Activated CD4-positive, alpha-beta T cell treated with anti-CD3 and anti-CD28 coated beads, Interleukin-2, amount 50 U/mL, for 16 hours (primary cell): ENCODE measurements at places on chromosomes 16 and 17.

GRCh38 chr17:27233059-27233458 lies 60.9 kb upstream of the WSB1 start:
- DNase-seq: no peak

GRCh38 chr17:70110443-70110880 lies 35.4 kb downstream of the KCNJ16 start:
- DNase-seq: no peak

DNA sequence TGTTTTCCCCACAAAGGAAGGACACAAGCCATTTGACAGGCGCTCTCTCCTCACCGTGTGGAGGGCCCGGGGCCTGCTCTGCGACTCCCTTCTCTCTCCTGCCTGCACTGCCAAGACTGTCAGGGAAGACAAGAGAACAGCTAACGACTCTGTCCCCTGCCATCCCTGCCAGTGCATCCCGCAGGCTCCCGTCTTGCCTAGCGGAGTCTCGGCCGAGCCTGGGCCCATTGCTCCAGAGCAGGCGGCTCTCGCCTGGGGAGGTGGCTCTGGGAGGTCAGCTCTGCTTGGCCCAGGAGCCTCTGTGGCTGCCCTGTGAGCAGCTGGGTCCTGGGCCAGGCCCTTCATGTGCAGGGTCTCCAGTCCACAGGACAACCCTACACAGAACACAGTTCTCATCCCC lies 53.0 kb downstream of the WNT3 start:
- DNase-seq: no peak

- no peak for DNase-seq
These were observed 168.6 kb upstream of the IRX3 start for GRCh38 chr16:54455030-54455725.

DNA sequence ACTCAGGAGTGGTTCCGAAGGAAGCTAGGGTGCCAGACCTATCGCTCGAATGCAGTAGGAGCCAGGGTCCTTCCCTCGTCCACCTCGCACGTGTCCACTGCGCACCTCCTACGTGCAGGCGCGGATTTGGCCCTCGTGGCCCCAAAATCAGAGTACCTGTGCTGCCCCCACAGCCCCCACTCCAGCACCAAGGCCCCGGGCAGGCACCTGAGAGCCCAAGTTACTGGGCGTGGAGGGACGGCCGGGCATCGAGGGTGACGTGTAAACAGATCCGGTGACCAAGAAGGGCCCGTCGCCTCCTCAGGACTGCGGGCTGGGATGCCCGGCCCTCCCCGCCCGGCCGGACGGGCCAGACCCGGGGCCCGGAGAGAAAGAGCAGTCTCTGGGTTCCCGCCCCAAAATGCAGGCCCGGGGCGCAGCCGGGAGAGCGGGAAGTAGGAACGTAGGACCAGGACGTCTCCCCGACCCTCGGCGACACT lies 492 bp downstream of the SLC25A39 start:
- DNase-seq: no peak

DNA sequence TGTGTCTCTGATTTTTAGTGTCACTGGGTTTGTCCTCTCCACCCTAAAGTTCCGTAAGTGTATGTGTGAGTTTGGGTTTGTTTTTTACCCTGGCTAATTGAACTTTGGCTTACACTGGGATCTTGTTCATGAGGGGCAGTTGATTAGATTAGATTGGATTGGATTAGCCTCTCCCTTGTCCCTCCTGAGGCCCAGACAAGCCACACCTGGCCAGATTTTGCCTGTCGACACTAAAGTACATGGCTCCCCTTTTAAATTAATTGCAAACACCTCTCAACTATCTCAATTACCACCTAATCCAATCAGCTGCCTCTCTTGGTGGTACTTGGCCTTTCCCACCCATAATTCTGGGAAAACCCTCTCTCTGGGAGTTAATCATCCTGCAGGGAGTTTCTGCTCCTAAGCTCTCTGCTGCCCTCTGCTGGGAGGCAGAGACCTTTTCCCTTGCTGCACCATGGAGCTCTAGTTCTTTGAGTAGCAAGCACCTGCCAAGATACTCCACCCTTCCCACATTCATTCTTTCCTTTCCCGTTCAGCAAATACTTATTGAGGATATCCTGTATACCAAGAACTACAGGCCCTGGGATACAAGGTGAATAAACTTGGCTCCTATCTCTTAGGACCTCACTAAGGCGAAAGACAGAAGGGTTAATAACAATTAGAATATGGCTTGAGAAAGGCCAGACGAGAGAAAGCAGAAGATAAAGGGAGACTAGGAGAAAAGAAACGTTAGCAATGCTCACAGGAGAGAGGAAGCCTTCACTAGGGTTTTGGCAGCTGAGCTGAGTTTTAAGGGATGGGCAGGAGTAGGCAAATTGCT lies 60.0 kb upstream of the MPHOSPH6 start:
- DNase-seq: peak; percentile 52

DNA sequence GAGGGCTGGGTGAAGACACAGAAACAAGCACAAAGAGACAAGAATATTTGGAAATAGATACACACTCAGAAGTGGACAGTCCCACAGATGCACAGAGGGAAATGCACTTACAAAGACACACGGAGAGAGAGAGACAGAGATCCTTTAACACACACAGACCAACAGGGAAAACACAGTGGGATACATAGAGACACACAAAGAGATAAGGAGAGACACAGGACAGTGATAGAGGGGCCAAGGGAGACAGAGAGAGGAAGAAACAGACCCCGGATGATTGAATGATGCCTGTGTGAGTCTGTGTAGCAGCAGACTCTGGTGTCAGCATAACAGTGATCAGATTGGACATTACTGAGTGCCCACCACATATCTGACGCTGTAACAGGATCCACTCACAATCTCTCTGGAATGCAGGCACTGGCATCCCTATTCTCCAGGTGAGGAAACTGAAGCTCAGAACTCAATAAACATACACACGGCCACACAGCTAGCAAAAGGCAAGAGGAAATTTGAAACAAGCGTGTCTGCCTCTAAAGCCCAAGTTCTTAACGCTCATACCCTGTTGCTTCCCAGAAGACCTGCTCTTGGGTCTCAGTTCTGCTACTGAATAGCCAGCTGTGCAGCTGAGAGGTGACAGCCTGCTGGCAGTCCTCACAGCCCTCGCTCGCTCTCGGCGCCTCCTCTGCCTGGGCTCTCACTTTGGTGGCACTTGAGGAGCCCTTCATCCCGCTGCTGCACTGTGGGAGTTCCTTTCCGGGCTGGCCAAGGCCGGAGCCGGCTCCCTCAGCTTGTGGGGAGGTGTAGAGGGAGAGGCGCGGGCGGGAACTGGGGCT lies 186.3 kb upstream of the NLRP1 start:
- DNase-seq: no peak

DNA sequence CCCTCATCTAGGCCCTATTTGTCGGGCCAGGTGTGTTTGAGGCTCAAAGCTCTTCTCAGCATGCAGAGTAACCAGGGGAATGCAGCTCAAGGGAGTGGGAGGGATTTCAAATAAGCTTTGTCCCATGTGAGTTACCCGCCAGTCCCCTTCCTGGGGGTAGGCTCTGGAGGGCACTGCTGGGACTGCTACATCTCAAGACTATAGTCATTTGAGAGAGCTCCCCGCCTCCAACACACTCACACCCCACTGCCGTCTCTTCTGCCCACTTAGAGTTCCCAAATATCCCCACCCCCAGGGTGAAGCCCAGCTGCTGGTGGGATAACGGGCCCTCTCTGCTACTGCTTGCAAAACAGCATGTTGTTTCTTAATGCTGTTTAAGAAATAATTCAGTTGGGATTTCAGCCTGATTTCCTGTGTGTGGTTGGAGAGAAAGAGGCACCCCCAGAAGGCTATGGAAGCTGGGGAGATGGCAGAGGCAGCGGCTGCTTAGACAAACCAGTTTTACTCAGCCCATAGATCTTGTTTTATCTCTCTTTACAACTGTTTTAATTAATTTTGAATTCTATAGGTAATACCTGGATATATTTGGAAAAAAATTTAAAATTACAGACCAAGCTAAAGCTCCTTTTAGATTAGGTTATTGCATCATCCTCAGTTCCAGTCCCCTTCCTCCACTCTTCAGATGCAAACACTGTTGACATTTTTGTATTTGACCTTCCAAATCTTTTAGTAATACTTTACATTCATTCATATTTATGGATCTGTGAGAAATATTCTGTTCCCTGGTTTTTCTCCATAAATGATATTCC lies 4.1 kb upstream of the MPO start:
- DNase-seq: no peak

DNA sequence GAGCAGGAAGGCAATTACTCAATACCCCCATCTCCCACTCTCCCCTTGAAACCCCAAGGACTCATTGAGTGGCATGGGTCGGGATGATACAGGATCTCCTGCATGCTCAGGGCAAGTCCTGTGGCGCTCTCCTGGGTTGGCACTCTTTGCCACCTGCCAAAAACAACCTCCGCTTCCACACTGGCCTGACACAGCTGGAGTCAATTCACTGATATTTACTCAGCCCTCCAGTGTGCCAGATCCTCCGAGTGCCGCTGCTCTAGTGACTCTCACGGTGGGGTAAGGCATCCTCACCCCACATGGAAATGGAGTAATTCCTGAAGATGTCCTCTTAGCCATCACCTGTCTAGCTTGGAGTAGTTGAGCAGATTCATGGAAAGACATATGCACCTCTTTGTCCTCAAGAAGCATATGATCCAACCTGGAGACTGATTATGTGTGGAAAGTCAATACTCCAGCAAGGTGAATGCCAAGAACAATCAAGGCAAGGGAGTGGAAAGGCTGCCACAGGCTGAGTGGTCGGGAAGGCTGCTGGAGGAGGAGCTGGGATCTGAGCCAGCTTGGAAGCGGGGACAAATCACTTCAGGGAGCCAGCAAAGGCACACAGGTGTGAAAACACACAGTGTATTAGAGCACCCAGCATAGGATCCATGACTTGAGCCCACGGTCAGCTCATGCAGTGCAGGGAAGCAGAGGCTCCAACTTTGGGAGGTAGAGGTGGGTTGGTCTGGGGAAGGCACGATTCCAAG lies 12.6 kb upstream of the GOSR2 start:
- DNase-seq: no peak

DNA sequence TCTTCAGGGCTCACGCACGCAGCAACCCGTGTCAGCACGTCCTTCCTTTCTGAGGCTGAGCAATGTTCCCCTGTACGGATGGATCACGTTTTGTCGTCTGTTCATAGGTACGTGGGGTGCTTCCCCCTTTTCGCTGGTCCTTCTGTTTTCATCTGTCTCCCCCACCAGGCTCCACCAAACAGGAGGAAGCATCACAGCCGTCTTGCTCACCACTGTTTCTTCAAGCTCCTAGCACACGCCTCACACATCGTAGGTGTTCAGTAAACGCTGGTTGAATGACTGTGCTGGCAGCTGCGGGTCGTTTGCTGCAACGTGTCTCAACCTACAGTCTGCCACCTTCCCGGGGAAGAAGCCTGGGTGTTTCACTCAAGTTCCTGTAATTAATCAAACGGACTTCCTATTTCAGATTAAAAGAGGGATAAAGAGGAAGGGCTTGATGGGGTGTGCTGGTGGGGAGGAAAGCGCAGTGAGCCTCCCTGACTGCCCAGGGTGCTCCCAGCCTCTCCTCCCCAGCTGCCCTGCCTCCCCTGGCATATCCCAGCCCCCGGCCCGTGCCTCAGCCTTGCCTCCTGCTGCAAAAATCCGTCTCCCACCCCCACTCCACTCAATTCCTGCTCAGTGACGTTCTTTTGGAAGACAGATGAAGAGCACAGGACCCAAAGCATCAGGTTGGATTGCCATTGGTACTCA lies 76.7 kb upstream of the DOC2B start:
- no peak for DNase-seq

GRCh38 chr16:87780385-87780989 lies 14.7 kb upstream of the KLHDC4 start:
- DNase-seq: peak; percentile 88

- no peak for DNase-seq
These were observed 526 bp upstream of the MFSD6L start for GRCh38 chr17:8799570-8800212.

DNA sequence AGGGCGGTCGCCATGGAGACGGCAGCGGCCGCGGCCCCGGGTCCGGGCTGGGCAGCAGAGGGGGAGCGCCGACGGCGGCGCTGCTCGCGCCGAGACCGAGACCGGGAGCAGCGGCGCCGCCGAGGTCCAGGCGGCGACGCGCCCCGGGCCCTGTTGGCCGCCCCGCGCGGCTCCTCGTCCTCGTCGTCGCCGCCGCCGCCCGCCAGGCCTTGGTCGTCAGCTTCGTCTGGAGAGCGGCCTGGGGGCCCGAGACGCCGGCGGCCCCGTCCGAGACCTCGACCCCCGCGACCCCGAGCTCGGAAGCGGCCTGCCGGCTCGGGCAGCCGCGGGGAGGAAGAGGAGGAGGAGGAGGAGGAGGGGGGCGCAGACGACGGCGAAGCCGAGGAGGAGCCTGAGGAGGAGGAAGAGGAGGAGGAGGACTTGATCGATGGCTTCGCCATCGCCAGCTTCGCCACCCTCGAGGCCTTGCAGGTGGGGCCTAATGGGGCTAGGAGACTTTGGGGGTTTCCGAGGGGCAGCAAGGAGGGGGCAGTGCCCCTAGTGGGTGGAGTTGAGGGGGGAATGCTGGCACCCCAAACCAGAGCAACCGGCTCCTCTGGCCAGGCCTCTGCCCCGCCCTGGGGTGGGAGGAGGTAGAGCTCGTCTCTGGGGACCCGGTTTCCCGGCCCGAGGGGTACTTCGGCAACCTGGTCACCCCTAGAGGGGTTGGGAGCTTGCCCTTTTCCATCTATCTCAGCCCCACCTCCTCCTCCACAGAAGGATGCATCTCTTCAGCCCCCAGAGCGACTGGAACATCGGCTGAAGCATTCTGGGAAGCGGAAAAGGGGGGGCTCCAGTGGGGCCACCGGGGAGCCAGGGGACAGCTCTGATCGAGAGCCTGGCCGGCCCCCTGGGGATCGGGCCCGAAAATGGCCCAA lies 1.5 kb downstream of the FBRS start:
- peak; percentile 59 for DNase-seq

- DNase-seq: no peak
These were observed 70.9 kb upstream of the SALL1 start for GRCh38 chr16:51222016-51222415.

DNA sequence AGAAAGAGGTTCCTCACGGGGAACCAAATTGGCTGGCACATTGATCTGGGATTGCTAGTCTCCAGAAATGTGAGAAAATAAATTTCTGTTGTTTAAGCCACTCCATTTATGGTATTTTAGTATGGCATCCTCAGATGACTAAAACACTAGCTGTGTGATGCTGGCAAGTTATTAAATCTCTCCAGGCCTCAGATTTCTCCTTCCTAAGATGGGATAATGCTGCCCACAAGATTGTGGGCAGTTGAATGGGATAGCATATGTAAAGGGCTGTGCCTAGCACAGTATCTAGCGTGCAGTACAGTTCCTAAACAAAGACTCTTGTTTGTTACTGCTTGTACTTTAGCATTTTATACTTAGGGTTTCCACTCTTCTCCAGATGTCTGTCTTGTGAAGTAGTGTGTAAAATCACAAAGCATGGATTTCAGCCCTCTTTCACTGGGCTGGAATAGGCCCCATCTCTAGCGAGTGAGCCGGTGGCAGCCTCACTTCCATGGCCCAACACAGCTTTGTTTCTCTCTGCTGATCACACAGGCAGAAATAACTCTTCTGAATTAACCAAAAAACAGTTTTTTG lies 38.2 kb upstream of the PHAF1 start:
- DNase-seq: no peak

GRCh38 chr17:21676281-21677111 lies 15.8 kb upstream of the KCNJ18 start:
- no peak for DNase-seq
